Ecto neural progenitor cell (in vitro differentiated cells): ENCODE measurements at places on chromosomes 3 and 15.
A peak's percentile ranks its signal among the peaks of the same experiment; 100 is the strongest.

DNA sequence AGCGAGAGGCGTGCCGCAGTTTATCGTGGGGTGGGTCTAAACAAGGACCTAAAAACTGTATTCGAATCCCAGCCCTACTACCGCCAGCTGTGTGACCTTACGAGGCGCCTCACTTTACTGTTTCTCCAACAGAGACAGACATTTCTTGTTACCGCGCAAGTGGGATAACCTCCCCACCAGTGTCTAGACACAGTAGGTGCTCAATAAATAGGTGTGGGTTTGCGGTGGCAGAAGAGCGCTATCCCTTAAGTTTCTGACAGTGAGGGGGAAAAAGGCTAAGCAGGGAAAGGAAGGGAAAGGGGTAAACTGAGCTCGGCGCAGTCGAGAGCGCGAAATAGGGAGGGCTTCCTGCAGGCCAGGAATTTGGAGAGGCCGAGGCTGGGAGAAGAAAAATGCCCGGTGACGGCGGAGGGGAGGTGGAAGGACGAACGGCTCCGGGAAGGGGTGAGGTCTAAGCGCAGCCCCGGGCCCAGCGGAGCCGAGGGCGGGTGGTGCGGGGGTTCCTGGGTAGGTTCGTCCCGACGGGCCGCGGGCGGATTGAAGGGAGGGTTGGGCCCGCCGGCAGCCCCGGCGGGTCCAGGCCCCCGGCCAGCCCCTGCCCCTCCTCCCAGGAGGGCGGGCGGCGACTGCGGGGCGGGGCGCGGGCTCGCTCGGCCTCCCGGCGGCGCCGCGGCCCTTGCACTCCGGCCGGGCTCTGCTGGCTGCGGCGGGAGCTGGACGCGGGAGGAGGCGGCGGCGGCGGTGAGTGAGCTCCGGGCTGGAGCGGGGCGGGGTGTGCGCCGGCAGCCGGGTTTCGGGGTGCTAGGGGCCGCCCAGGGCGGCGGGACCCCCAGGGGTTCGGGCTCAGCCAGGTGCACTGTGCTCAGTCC is at the start of gene CGNL1:
Gene CGNL1 (plus strand): TSS at position 679 of the 869 bp plus-strand sequence. CDS start 61,495 bp downstream, outside the sequence.
- DNase-seq: peak; percentile 79

DNA sequence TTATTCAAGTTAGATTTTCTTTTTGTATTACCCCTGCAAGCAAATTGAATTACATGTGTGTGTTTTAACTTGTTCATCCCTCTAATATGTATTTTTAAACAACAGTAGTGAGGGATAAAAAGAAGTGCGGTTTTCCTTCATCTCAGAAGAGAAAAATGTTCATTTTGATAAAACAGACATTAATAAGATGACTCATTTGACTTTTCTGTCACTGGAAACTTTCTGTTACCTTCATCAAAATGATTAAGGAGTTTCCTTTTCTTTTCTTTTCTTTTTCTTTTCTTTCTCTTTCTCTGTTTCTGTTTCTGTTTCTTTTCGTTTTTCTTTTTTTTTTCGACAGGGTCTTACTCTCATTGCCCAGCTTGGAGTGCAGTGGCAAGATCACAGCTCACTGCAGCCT is 53.0 kb downstream of the ECT2 start:
- DNase-seq: no peak

- DNase-seq: no peak
These were observed 159.0 kb upstream of the TSC22D2 start for GRCh38 chr3:150248888-150249681.

- no peak for DNase-seq
These were observed 26.2 kb downstream of the ARPP21 start for GRCh38 chr3:35665390-35666055.

GRCh38 chr3:165518346-165518745 is 318.9 kb downstream of the BCHE start:
- no peak for DNase-seq

GRCh38 chr3:4818164-4818563 is 161.1 kb upstream of the BHLHE40 start:
- no peak for DNase-seq

- no peak for DNase-seq
These were observed 99.7 kb downstream of the NAALADL2 start for GRCh38 chr3:174958671-174959328.

DNA sequence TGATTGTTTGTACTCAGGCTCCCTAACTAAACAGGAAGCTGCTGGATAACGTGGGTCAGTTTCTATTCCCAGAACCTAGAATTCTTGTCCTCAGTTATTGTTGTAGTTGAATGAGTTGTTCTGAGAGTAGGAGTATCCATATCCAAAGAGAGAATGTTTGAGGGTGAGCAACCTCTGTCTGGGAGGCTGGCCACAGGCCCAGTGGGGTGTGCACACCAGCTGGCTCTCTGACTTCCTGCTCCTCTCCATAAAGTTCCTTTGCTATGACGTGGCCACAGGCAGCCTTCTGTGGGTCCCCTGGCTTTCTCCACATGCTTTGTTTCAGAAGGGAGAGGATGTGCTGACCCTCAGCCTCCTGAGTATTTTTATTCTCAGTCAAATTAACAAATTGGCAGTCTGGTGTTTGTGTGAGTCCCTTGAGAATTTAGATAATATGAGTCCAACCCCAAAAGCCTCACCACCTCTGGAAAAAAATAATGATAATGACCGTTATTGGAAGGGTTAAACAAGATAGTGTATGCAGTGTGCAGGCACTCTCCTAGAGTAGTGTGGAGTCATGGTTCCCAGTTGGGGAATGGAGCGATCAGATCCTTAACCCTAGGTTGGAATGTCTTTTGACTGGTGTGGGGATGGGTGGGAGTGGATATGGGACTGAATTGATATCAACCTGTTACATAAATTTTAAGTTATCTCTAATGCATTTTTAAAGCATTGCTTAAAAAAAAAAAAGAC is 47.6 kb upstream of the MED12L start:
- no peak for DNase-seq

- DNase-seq: no peak
These were observed 23.3 kb upstream of the GABRR3 start for GRCh38 chr3:98058244-98058960.

DNA sequence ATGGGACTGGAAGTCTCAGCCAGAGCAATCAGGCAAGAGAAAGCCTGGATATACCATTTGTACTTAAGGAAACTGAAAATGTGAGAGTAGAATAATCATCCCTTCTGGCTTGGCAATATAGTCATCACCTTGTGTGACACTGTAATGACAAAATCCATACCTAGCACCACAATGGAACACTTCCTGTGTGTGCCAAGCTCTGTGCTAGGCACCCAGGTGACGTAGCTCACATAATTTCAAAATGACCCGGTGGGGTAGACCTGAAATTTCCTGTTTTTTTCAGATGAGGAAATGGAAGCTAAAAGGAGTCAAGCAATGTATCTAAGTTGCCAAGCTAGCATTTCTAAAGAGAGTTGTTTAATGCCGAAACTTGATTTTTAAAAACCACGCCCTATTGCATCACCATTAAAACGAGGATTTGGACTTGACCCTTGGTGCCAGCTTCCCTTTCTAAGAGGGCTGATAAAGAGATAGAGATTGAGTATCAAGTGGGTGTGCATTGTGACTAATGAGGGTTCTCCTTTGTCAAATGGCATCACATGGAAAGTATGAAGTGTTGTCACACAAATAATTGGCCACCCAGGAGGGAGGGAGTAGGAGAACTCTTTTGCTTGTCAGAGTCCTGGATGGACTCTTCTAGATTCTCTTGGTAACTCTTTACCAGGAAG is 141.3 kb upstream of the PDZRN3 start:
- DNase-seq: no peak

GRCh38 chr3:188914552-188914951 is 257.2 kb upstream of the TPRG1 start:
- no peak for DNase-seq

- no peak for DNase-seq
These were observed 202.3 kb upstream of the STAC start for GRCh38 chr3:36178018-36178417.

DNA sequence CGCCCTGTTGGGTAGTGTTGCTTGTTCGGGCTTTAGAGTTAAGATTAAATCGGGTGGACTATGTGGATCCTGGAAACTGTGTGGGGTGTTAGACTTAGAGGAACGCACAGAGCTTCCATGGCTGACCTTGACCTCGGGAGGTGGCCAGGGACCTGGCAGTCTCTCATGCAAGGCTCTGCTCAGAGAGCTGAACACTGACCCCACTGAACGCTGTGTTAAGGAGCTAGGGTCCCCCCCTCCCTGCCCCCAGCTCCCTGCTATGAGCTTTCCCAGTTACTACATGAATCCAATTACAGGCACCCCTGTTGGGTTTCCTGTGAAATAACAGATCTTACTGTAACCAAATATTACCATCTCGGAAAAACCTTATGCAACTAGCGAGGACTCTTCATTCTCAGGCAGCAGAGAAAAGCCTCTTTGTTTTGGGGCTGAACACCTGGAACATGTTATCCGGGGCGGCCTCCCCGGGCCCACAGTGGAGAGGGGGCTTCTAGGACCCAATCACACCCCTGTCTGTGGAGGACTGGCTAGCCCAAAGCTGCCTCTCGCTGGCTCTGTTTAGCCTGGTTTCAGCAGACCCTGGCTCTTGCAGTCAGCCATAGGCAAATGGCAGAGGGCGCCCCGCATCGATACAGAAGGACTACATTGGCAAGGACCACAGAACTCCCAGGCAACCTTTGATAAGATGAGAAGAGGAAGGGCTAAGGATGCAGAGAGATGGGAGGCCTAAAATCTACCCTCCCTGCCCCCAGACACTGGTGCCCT is 25.8 kb upstream of the ALDH1A3 start:
- DNase-seq: peak; percentile 39

GRCh38 chr3:148694116-148694515 is 3.6 kb upstream of the AGTR1 start:
- DNase-seq: no peak

GRCh38 chr3:40663280-40663679 is 138.5 kb downstream of the ZNF621 start:
- DNase-seq: no peak

DNA sequence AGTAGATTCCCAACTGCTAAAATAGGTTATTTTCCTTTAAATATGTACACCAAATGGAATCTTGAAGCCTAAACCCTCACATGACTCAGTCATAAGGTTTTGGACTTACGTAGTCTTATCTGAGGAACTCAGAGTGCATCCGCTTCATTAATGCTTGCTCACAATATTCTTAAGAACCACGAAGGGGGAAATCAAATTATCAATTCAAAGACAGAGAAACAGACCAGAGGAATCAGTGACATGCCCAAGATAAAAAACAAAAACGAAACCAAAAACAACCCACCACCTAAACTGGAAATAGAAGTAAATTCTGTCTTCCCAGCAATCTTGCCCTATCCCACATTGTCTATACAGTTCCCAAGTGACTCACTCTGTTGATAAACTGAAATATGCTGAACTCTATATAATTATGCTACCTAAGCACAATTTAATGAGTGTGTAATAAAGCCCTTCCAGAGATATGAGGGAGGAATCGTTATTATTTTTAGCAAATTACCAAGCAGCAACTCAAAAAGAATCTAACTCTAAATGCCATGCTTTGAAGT is 135.4 kb upstream of the CBLB start:
- no peak for DNase-seq

- DNase-seq: no peak
These were observed 147.5 kb downstream of the CTNNB1 start for GRCh38 chr3:41346698-41347270.

DNA sequence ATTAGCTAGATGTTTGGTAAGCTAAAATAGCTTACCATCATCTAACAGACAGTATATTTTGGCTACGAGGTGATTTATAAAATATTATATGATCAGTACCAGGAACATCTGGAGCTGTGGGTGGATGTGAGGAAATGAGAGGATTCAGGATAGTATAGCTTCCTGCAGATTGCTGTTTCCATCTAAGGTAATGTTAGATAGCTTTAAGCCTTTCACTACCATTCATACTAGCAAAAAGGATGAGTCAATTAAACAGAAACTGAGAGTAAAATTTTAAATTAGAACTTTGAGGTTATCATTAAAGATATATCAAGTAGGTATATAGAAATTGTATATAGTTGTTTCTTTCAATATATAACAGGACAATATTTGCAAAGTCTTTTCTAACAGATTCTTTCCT is 8.0 kb downstream of the ZBTB20 start:
- no peak for DNase-seq

GRCh38 chr3:44893097-44893496 is 18.7 kb downstream of the TGM4 start:
- no peak for DNase-seq

- DNase-seq: peak; percentile 85
These were observed at the start of gene RASGRP1 for GRCh38 chr15:38564557-38565286. Gene RASGRP1 (minus strand): TSS chr15:38564814. CDS start chr15:38564628, 186 bp downstream.

- DNase-seq: no peak
These were observed 52.1 kb downstream of the TFG start for GRCh38 chr3:100761211-100761942.

GRCh38 chr3:123412076-123412475 is 36.8 kb downstream of the ADCY5 start:
- DNase-seq: no peak

DNA sequence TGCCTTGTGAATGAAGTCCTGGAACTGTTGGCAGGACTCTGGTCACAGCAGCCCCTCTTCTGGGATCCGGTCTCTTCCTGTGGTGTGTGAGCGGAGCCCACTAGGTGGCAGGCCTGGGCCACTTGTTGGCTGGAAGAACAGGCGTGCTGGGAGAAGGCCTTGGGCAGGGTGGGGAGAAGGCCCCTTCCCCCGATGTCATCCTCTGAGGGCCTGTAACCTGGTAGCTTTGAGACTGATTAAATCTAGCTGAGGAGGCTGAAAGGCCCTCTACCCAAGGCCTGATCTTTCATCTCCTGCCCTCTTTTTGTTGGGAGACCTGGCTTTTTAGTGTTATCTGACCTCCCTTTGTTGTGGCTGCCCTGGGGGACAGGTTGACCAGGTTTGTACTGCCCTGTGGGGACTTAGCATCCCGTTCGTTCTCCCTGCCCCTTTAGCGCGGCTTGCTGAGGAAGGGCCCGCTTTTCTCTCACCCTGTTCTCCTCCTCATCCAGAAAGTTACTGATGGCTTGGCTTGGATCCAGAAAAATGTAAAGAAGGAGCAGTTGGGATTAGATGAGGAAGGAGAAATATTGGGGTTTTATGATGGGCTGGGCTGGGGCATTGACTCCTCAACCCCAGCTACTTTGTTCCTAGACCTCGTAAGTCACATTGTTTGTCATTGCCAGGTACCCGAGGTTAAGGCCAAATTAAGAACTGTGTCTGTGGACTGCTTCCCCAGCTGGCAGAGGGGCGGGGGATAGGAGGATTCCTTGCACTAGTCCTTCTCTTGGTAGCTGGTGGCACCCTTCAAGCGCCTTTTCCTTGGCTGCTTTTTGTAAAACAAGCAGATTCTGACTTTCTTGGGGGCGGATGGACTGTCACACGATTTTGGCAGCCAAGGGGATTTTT is 48.5 kb downstream of the CHCHD6 start:
- DNase-seq: peak; percentile 89
